Endothelial cell (in vitro differentiated cells): ENCODE measurements at places on chromosomes 12 and 14. TPM values are rescaled to one million over a fixed set of nuclear protein-coding genes. Genes with fewer than 3 reads are reported as not detected.

GRCh38 chr12:5997260-5997659 is 52.2 kb upstream of the ANO2 start:
- DNase-seq = no peak
- H3K4me1 ChIP-seq = no peaks in the 10 kb centered on the region
- no peak overlapping the region for H3K27ac ChIP-seq
- peaks cover 3% of the 10 kb centered on the region for H3K36me3 ChIP-seq
- no peaks in the 10 kb centered on the region for H3K27me3 ChIP-seq

- no peaks in the 10 kb centered on the region for H3K36me3 ChIP-seq
- no peaks in the 10 kb centered on the region for H3K27me3 ChIP-seq
- DNase-seq = no peak
- H3K27ac ChIP-seq = no peak overlapping the region
- no peak overlapping the region for H3K4me3 ChIP-seq
Observed at GRCh38 chr12:126030573-126030972, 965.3 kb downstream of the AACS start.

Gene P2RX2
- not detected for total RNA-seq

DNA sequence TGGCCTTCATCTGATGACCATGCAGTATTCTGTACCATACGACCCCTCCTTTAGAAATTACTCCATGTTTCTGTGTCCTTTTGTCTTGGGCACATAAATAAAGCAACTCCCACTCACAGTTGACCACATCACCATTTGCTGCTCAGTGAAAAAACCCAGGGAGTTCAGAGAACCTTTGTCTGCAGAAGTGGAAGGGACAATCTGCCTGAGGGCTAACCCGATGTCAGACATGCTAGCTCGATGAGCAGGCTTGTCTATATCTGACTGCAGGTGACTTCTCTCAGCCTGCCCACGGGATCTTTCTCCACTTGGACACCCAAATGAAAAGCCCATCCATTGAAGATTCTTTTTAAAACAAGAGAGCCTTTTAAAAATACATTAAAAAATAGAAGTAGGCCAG is 45.7 kb upstream of the GRIP1 start:
- no peak for DNase-seq
- no peaks in the 10 kb centered on the region for H3K4me1 ChIP-seq
- H3K4me3 ChIP-seq = no peak overlapping the region
- H3K27ac ChIP-seq = no peak overlapping the region
- H3K27me3 ChIP-seq = no peaks in the 10 kb centered on the region

Gene SLC38A4
- not detected for total RNA-seq

DNA sequence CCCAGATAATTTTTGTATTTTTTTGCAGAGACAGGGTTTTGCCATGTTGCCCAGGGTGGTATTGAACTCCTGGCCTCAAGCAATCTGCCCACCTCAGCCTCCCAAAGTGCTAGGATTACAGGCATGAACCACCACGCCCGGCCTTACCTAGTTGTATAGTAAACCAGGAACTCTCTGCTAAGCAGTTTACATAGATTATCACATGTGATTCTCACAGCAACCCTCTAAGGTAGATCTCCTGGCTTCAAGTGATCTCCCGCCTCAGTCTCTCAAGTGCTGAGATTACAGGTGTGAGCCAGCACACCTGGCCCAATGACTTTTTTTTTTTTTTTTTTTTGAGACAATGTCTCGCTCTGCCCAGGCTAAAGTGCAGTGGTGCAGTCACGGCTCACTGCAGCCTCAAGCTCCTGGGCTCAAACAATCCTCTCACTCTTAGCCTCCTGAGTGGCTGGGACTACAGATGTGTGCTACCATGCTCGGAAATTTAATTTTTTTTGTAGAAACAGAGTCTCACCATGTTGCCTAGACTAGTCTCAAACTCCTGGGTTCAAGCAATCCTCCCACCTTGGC is 26.0 kb upstream of the ATP2A2 start:
- no peaks in the 10 kb centered on the region for H3K36me3 ChIP-seq
- no peak overlapping the region for H3K4me3 ChIP-seq
- no peak overlapping the region for H3K27ac ChIP-seq
- H3K4me1 ChIP-seq = peaks cover 2% of the 10 kb centered on the region
- DNase-seq = no peak
- peaks cover 4% of the 10 kb centered on the region for H3K27me3 ChIP-seq

DNA sequence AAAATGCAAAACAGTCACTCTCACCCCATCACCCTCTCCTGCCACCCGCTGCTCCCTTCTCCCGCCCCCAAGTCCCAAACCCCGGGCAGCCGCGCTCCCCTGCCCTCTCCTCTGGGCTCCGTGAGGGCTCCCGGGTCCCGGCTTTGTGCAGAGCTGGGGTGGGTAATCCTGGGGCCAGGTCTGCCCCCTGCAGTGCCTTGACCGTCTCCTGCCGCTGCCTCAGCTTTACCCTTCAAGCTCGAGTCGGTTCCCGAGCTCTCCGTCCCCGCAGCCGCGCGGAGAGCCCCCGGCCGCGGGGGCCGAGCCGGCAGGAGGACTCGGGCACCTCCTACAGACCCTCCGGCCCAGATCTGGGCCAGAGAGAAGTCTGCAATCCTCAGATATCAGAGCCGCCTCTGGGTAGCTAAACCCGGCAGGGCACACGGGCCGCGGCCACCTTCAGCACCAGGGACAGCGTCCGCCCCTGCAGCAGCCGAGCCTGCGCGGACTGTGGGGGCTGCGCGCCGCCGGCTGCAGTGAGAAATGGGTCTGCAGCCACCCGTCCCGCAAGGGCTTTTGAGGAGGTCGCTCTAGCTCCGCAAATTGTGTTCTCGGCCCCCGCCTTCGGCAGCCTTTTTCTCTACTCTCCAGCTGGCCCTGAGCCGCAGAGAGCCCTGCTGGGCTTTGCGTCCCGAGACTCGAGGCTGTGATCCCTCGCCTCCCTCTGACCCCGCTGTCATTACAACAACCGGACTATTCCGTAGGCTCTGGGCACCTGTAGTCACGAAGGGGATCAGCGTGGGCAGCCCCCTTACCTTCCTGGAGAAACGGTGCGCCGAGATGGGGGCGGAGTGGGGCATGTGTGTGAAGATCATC is 1.2 kb downstream of the PRMT8 start:
- peaks cover 16% of the 10 kb centered on the region for H3K4me1 ChIP-seq
- H3K27ac ChIP-seq = no peak overlapping the region
- DNase-seq = peak; percentile 87

Gene TAC3
- 18.0 TPM for total RNA-seq

- H3K27ac ChIP-seq = no peak overlapping the region
- H3K36me3 ChIP-seq = no peaks in the 10 kb centered on the region
Observed at GRCh38 chr14:50951032-50951431, 6.7 kb upstream of the PYGL start.

DNA sequence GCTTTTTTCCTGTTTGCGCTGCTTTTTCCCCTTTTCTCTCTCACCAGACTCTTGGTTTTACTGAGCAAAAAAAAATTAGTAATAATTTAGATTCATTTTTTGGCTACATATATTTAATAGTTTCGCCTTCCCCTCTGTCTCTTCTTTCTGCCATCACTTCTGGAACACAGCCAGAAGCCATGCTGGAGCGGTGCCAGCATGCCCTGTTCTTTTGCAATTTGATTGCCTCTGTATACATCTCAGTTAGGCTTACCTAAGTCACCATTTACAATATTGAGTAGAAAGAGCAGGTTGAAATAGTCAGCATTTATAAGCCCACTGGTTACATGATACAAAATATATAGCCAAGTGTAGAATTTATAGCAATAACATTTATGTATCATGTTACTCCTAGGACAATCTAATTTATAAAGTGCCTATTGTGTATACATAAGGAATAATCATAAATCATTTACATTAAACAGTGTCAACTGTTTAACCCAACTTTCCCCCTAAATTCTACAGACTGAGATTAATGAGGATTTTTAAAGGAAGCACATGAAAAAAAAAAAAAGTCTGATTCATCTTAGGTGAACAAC is 413.8 kb upstream of the SOX5 start:
- H3K27me3 ChIP-seq = no peaks in the 10 kb centered on the region
- H3K4me1 ChIP-seq = peaks cover 7% of the 10 kb centered on the region
- no peaks in the 10 kb centered on the region for H3K36me3 ChIP-seq
- DNase-seq = no peak
- no peak overlapping the region for H3K27ac ChIP-seq

- no peaks in the 10 kb centered on the region for H3K4me1 ChIP-seq
- no peak overlapping the region for H3K27ac ChIP-seq
- H3K4me3 ChIP-seq = no peak overlapping the region
- no peaks in the 10 kb centered on the region for H3K36me3 ChIP-seq
- H3K27me3 ChIP-seq = peaks cover 4% of the 10 kb centered on the region
Observed at GRCh38 chr12:3614806-3615466, 123.9 kb downstream of the PRMT8 start.

DNA sequence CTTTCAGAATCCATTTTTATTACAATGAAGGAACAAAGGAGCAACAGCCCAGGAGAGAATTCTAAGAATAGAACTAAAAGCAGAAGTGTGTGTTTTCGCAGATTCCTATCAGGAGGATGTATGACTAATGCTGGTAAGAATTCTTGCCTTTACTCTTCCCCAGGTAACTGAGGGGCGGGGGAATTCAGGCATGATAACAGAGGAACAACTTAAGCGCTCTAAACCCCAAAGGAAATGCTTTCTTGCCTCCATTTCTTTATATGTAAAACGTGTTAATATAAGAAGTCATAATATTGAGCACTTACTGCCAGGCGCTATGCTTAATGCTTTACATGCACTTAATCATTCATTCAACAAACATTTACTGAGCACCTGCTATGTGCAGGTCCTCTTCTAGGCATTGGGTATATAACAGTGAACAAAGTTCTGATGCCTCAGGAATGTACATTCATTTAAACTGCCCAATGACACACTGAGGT is 4.5 kb downstream of the HCAR1 start:
- no peaks in the 10 kb centered on the region for H3K36me3 ChIP-seq
- no peak overlapping the region for H3K4me3 ChIP-seq
- H3K4me1 ChIP-seq = peaks cover 37% of the 10 kb centered on the region
- no peak for DNase-seq

Gene DCAF4
- total RNA-seq = 7.7 TPM

- DNase-seq = no peak
- no peaks in the 10 kb centered on the region for H3K4me1 ChIP-seq
- H3K4me3 ChIP-seq = no peak overlapping the region
- no peak overlapping the region for H3K27ac ChIP-seq
Observed at GRCh38 chr14:95421741-95422140, 94.7 kb downstream of the SYNE3 start.

DNA sequence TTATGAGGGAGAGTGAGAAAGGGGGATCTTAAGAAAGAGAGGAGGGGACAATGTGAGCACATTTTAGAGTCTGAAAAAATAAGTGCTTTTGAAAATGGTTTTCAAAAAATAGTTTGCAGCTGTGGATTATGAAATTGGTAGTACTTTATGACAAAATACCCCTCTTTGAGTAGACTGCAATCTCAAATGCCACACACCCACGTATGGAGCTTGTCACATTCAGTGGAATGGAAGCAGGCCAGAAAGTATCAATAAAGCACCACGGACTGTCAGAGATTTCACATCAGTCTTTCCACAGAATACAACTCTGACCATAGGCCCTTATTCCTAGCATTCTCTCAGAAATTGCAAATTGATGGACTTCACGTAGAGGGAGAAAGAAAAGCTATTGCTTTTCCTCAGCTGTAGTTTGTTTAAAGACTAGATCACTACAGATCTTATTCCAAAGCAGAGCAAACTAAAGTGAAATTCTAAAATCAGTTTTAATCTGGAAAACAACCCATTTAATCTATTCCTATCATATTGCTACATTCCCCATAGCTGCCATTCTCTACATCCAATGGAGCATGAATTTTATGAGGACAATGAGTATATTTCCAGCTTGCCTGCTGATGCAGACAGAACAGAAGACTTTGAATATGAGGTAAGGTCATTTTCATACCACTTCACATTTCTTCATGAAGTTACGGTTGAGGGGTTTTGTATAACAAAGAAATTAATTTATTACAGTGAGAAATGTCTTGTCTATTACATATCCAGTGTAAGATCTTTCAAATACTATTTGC is 321.3 kb downstream of the PDZRN4 start:
- H3K36me3 ChIP-seq = no peaks in the 10 kb centered on the region
- H3K27me3 ChIP-seq = no peaks in the 10 kb centered on the region
- H3K4me3 ChIP-seq = no peak overlapping the region

DNA sequence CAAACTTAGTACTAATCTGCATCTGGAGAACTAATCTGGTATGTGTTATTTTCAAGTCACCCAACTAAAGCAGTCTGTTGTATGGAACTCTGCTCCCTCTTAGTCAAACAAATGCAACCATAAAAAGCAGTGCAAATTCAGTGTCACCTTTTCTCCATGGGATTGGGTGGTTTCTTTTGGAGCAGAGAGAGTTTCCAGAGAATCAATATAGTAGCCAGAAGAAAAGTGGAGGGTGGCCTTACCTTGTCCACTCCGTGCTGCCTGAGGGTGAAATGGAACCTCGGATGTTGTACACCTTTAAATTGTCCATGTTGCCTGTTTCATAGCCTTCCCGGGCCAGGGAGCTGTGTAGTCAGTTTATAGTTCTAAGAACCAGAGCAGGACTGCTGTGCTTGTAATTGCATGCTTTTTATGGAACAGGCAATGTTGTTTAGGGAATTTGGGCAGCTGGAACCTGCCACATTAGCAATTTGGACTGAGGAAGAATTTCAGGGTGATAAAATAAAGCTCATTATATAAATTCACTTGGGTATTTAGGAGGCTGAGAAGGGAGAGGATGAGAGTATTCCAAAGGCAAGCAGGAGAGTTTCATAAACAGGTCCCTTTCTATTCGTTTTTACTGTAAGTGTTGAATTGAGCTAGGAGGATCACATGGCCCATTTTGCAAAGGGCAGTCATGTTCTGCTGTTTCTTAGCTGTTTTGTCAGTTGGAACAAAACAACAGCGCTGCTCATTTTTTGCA is 60.5 kb downstream of the CRADD start:
- no peaks in the 10 kb centered on the region for H3K36me3 ChIP-seq
- no peak overlapping the region for H3K4me3 ChIP-seq
- H3K4me1 ChIP-seq = peaks cover 13% of the 10 kb centered on the region
- H3K27me3 ChIP-seq = peaks cover 1% of the 10 kb centered on the region
- no peak overlapping the region for H3K27ac ChIP-seq
- DNase-seq = no peak

Gene SMARCD1
- total RNA-seq = 101 TPM

Gene FOXA1
- 5.2 TPM for total RNA-seq

DNA sequence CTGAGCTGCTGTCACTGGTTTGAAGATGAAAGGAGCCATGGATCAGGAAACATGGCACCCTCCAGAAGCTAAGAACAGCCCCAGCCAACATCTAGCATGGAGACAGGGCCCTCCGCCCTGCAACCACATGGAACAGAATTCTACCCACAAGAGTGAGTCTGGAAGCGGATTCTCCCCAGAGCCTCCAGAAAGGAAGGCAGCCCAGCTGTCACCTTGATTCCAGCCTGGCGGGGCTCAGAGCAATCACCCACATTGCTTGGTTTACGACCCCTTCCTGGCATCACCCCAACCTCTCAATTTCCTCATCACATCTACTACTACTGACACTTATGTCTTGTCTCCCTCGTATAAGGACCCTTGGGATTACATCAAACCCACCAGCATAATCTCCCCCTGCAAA is 38.5 kb downstream of the OAS2 start:
- no peaks in the 10 kb centered on the region for H3K36me3 ChIP-seq
- H3K4me3 ChIP-seq = no peak overlapping the region
- H3K27ac ChIP-seq = no peak overlapping the region
- DNase-seq = no peak
- H3K4me1 ChIP-seq = peaks cover 6% of the 10 kb centered on the region
